ENCODE measurements at places on chromosomes 13 and 19. TPM values are rescaled to one million over a fixed set of nuclear protein-coding genes. Genes with fewer than 3 reads are reported as not detected.

The ZNF829 gene
- total RNA-seq, result 4.0 TPM

The MRPL57 gene
- 15.0 TPM for total RNA-seq

DNA sequence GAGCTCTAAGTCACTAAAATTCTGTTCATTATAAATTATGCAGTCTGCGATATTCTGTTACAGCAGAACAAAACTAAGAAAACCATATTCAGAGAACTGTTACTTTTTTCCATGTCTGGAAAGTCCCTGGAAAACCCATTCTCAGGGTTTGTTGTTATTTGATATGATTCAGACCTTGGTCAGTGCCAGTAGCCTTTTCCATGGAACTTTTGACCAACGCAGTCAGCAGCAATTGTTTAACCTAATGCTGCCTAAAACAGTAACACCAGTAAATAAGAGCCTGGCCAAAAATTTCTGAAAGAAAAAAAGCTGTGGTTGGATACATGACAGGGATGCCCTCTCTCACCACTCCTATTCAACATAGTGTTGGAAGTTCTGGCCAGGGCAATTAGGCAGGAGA, 402.7 kb downstream of the TBC1D4 start:
- DNase-seq, result peak; percentile 38

- DNase-seq, result peak; percentile 99
Observed at GRCh38 chr19:44643605-44644401, at the start of gene PVR. PVR (plus strand) TSS chr19:44643910; CDS start chr19:44644097, 187 bp downstream.

The WDR87 gene
- not detected for total RNA-seq

GRCh38 chr13:52665325-52665724, 12.7 kb downstream of the SUGT1 start:
- peak; percentile 74 for DNase-seq

Measured in osteoblast (primary cell).